ENCODE measurements at places on chromosomes 4 and X.
A peak's percentile ranks its signal among the peaks of the same experiment; 100 is the strongest.

DNA sequence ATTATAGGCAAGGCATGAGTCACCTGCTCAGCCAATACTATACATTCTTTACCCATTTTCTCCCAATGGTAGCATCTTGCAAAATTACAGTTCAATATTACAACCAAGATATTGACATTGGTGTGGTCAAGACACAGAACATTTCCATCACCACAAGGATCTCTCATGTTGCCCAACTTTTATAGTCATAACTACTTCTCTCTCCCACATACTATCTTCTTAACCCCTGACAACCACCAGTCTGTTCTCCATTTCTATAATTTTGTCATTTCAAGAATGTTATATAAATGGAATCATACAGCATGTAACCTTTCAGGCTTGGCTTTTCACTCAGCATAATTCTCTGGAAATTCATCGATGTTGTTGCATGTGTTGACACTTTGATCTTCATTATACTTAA lies 144.9 kb downstream of the ENOX2 start:
- DNase-seq = no peak

DNA sequence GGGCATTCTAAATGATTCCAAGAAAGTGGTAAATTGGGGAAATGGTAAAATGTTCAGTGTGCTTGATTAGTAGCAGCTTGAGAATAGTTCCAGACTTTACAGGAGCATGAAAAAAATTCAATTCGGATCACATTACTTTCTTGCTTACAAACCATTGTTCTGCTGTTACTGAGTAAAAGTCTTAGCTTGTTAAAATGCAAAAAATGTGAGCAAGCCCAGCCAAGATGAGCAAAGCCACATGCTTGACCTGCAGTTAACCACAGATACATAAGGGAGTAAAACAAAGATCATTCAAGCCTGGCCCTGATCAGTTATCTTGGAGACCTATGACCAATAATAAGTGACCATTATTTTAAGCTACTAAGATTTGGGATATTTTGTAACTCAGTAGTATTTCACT lies 562.9 kb upstream of the MAGEB2 start:
- DNase-seq = no peak

DNA sequence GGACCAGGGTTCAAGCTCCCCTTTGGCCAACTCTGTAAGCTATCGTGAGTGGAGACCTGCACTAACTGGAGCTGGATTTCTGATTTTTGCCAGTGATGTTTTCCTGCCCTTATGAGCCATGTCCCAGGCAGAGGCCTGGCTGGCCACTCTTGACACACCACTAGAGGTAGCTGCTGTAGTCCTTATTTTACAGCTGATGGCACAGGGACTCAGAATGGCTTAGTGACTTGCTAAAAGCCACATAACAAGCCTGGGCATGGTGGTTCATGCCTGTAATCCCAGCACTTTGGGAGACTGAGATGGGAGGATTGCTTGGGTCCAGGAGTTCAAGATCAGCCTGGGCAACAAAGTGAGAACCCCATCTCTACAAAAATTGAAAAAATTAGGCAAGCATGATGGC lies 33.4 kb downstream of the CYTL1 start:
- no peak for DNase-seq

GRCh38 chrX:126339928-126340327 lies 173.8 kb upstream of the DCAF12L2 start:
- peak; percentile 11 for DNase-seq

DNA sequence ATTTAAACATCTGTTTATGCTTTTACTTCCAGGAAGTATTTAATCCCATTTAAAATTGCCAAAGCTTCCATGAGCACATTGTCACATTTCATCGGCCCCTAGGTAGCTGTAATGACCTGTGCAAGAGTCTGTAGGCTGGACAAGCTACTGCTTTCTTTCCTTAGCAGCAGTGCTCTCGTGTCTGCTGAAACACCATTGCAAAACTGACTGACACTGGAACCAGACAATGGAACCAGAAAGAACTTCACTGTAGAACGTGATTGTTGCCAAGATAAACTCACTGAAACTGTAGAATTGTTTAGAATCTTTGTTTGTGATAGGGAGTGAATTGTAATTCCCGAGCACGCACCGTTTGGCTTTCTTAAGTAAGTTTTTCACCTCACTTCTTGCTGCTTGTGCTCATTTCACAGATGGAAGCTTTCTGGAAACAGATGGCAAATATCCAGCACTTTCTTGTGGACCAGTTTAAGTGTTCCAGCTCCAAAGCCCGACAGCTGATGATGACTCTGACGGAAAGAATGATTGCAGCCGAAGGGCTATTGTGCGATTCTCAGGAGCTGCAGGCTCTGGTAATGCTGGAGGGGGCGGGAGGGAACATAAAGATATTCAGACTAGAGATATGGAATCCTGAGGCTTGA lies 36.9 kb downstream of the EVC start:
- no peak for DNase-seq

DNA sequence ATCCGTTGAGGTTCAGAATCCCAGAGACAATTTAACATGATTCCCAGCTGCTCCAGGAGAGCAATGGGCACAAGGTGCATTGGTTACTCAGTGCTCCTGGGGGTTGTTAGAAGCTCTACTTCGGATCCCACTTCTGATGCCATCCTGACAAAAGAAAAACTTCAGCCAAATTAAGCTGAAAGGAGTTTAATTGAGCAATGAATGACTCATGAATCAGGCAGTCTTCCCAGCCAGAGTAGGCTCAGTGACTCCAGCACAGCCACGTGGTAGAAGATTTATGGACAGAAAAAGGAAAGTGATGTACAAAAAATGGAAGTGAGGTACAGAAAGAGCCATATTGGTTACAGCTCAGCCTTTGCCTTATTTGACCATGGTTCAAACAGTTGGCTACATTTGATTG lies 95.7 kb downstream of the PWWP3B start:
- no peak for DNase-seq

- no peak for DNase-seq
These were observed 78.1 kb downstream of the GALNT7 start for GRCh38 chr4:173246719-173247118.

DNA sequence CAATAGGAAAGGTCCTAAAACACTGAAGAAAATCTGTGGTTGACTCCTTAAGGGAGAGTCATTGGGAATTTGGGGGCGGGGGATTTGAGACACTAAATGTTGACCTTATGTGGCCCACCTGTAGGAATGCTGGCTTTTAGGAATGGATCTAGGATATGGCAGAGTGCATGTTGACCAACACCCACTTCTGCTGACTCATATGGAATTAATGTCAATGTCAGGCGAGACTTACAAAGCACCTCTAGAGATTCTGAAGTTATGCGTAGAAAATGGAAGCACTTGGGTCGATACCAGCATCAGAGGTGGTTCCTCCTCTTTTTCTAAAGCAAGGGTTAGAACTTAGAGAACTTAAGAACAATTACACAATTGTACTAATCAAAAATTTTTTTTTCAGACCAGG lies 100.6 kb upstream of the CBR4 start:
- DNase-seq = no peak

DNA sequence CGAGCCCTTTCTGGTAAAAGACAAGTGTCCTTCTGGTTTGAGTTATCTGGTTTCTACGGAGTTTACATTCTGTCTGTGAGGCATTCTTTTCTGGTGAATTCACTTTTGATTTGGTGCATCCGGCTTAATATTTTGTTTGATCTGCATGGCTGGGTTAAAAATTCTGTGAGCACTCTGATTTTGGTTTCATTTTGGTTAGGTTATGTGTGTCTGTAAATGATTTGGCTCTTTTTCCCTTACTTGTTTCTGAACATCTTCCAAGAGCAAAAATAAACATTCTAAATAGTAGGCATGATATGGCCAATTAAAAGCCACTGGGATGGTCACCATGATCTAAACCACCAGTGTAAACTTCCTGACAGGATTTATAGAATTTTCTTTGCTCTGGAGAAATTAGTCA lies 85.7 kb upstream of the PTPN13 start:
- DNase-seq = no peak

- DNase-seq = no peak
These were observed 85.0 kb downstream of the HDAC8 start for GRCh38 chrX:72487661-72488060.
